ENCODE measurements at places on chromosomes 16 and 17. TPM values are rescaled to one million over a fixed set of nuclear protein-coding genes. Genes with fewer than 3 reads are reported as not detected.

LMF1 gene
- total RNA-seq = 45.1 TPM

GRCh38 chr17:55730380-55730779, 7.7 kb upstream of the TMEM100 start:
- no peaks in the 10 kb centered on the region for H3K36me3 ChIP-seq
- H3K4me1 ChIP-seq = no peaks in the 10 kb centered on the region
- no peak overlapping the region for H3K4me3 ChIP-seq
- no peak overlapping the region for H3K27ac ChIP-seq
- DNase-seq = no peak
- H3K27me3 ChIP-seq = peaks cover 26% of the 10 kb centered on the region

DNA sequence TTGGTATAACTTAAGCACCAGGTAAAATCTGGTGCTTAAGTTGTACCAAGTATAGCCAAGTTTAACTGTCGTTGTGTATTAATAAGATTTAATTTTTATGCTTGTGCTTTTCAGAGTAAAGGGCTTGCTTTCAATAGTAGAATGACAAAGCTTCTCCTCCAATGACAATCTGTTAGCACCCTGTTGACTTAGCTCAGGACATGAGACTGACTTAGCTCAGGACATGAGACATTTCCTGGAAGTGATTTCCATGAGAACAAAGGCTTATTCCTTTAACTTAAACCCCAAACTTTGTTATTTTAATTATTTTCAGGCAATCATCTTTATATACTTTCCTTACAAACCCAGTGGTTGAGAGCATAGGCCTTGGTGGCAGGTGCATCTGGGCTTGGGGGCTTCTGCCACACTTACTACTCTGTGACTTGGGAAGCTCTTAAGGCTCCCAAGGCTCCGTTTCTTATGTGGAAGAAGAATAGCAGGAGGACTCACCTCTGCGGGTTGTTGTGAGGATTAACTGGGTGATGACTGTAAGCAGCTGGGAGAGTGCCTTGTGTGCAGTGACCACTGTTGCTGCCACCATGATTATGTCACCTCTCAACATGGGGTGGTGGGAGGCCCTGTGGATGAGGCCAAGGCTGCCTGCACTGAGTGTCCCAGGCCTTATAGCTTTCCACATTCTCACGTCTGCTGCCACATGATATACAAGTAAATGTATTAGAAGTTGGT, 59.4 kb upstream of the CMIP start:
- H3K27me3 ChIP-seq = no peaks in the 10 kb centered on the region
- no peak overlapping the region for H3K4me3 ChIP-seq
- DNase-seq = no peak
- no peak overlapping the region for H3K27ac ChIP-seq
- H3K36me3 ChIP-seq = no peaks in the 10 kb centered on the region

DNA sequence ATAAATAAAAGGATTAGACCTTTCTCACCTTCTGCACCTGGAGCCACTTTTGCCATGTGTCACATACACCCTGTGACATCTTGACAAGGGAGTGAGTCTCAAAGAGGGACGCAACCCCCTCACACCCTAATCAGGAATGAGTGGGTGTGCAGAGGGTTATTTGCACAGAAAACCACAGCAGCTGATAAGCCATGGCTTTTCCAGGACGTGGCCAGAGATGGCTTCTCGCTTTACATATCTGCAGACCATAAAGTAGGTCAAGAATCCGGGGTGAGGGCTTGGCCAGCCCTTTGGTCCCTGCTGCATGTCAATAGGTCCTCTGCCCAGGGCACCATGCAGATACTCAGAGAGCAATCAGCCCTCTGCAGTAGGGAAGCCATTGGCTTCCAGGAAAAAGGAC, 2.4 kb upstream of the CD300LF start:
- no peak for DNase-seq
- no peak overlapping the region for H3K4me3 ChIP-seq
- H3K4me1 ChIP-seq = peaks cover 4% of the 10 kb centered on the region
- H3K36me3 ChIP-seq = no peaks in the 10 kb centered on the region

GRCh38 chr16:48057048-48057447, 98.7 kb downstream of the ABCC12 start:
- H3K4me3 ChIP-seq = no peak overlapping the region
- peaks cover 1% of the 10 kb centered on the region for H3K4me1 ChIP-seq
- no peak for DNase-seq
- H3K27ac ChIP-seq = no peak overlapping the region
- H3K27me3 ChIP-seq = peaks cover 19% of the 10 kb centered on the region
- H3K36me3 ChIP-seq = no peaks in the 10 kb centered on the region

- H3K27ac ChIP-seq = peak overlapping the region; percentile 91
- no peaks in the 10 kb centered on the region for H3K27me3 ChIP-seq
- peaks cover 17% of the 10 kb centered on the region for H3K36me3 ChIP-seq
- no peak overlapping the region for H3K4me3 ChIP-seq
- H3K4me1 ChIP-seq = peaks cover 23% of the 10 kb centered on the region
Measured at GRCh38 chr16:89117975-89118289, 24.3 kb downstream of the ACSF3 start.

- no peaks in the 10 kb centered on the region for H3K4me1 ChIP-seq
- H3K4me3 ChIP-seq = no peak overlapping the region
- H3K27ac ChIP-seq = no peak overlapping the region
Measured at GRCh38 chr17:83180996-83181481, 101.6 kb downstream of the METRNL start.

Data from naive thymus-derived CD8-positive, alpha-beta T cell (primary cell).